ENCODE measurements at places on chromosomes 3 and 15.

GRCh38 chr3:108588601-108589000 lies 637 bp downstream of the CIP2A start:
- no peak for DNase-seq

GRCh38 chr15:71790081-71790480 lies 20.3 kb upstream of the NR2E3 start:
- DNase-seq: no peak

DNA sequence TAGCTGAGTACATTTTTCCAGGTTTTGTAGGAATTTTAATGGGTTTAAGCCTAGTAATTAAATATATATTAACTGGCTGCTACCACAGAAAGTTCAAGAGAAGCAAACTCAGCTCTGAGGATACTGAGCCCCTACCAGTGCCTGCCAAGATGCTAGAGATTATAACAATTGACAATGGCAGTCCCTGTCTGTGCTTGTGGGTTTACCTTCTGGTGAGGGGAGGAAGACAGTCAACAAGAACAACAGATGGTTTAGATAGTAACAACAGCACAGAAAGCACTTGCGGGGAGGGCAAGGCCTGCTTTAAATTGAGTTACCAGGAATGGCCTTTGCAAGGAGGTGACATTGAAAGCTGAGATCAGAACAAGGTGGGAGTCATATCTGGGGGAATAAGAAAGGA lies 56.6 kb upstream of the ARHGEF3 start:
- no peak for DNase-seq

DNA sequence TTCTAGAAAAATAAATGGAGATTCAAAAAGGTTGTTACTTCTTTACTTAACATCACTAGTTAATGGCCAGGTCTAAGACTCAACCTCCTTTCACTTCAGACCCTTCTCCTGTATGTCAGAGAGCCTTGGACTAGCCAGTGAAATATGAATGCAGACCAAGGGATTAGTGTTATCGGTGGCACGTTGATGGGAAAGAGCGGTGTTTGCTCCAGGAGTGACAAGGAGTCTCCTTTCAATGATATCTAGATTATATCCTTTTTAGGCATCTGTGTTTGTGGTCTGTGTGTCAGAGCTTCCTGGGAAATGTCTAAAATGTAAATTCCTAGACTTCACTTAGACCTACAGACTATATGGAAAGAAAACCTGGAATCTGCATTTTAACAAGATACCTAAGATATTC lies 658.0 kb upstream of the KCNMB2 start:
- DNase-seq: no peak

- no peak for DNase-seq
Measured at GRCh38 chr15:32643907-32644445, 2.5 kb downstream of the SCG5 start.

DNA sequence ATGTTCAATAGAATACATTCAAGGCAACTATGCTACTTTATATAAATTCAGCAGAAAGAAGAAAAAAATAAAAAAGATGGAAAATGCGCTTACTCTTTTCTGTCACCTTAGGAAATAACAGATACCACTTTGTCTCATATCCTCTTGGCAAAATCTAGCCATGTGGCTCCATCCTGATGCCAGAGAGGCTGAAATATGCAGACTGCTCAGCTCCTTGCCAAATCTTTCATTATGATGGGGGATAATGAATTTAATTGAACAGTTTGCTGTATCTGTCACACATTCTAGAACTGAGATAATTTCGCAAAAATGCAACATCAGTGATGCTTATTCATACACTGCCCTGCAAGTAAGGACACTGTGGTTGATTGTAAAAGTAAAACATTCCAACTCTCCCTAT lies 1081.5 kb downstream of the PLOD2 start:
- DNase-seq: no peak

DNA sequence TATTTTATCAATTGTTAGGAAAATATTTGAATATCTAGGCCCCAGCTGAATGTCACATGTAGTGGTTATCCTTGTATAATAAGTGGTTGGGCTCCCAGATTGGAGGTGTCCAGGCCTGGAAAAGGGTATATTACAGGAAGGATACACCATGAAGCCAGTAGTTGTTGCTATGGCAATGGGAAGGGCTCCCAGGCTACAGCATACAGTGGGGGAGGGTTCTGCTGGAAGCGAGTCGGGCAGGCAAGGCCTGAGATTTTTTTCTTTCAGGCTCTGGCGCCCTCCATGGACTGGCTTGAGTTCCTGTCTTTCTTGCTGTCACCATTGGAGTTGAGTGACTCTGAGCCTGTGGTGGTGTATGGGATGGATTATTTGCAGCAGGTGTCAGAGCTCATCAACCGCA lies 8.9 kb downstream of the ECE2 start:
- peak; percentile 78 for DNase-seq

GRCh38 chr3:94269763-94270162 lies 206.9 kb downstream of the NSUN3 start:
- DNase-seq: no peak

DNA sequence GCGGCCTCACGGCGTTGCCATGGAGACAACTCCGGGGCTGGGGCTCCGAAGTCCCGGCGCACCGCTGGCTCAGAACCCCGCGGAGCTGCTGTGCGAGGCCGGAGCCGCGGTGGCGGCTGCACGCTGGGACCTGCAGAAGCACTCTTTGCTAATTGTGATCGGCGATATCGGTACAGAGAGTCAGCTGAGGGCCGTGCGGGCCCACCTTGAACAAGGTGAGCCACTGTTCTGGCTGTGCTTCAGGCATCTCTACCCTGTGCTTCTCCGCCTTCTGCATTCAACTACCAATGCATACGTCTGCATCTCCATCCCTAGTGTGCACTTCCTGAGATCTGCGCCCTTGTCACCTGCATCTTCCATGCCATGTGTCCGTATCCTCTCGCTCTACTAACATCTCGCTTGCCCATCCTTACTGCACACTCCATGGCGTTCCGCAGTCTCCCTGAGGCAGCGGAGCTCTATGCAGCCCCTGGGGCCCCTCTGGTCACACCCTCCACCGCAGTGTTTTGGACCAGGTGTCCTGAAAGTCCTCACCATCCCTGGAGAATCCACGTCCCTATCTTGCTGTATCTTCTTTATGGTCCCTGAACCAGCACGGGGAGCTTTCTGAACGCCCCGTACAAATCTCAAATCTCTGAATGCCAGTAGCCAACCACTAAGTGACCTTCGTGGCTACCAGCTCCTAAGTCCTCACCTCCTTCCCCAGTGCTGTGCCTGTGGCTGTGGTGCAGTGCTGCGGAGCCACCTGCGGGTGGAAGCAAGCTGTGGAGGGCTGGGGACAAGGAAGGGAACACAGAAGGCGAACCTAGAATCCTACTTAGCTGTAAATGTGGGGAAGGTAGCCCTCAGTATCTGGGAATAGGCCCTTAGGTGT lies 6.2 kb upstream of the MAP1A start:
- no peak for DNase-seq

DNA sequence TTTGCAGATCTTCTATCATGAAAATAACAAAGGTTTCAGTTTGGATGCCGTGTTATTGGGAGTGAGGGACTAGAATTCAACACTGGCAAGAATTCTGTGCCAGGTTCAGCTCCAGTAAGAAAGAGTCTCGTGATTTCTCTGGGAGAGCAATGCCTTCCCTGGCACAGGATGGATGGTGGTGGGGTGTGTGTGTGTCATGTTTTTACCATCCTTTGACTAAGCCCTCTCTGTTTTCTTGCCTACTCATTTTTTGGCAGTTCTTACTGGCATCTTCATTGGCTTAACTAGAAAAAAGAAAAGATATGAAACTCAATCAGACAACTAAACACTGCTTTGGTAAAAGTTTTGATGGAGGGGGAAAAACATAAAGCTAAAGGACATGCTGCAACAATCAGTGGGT lies 86.6 kb downstream of the FMN1 start:
- DNase-seq: no peak

GRCh38 chr3:188323067-188323842 lies 169.3 kb downstream of the LPP start:
- no peak for DNase-seq

- no peak for DNase-seq
Measured at GRCh38 chr3:57068437-57069089, 8.1 kb downstream of the SPATA12 start.

DNA sequence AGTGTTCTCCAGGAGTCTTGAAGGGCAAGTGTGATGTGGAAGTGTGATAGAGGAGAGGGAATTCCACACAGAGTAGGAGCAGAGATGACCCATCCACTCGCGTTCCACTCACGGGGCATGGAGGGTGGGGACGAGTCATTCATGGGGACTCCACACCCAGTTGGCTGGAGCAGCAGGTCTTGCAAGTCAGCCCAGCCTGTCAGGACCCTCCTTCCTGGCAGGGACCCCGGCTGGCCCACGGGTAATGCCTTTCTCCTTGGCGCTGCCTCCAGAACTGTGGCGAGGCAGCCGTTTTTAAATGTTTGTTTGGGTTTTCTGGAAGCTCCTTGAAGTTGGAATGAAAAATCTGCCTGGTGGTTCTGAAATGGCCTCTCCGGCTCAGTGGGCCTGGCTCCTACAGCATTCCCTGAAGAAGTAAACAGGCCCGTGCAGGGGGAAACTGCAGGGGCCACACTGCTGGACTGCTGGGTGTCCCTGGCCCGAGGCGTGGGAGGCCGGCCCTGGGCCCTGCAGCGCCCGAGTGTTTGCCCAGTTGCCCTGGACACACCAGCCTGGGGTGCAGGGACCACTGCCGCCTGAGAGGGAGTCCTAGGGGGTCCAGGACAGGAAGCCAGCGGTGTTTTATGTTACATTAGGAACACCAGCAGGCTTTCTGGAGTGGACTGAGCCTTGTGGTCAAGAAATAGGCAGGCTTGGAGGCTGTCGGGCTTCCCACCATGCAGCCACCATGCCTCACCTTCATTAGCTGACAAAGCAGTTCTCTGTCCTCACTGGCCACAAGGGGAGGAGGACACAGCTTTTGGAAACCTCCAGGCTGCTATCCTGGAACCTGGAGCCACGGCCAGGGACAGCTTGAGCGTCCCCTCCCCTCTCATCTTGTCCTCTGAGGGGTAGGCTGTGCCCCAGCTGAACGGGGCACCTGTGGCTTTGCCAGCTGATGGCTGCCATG lies 61.3 kb downstream of the CEMIP start:
- no peak for DNase-seq

GRCh38 chr15:66644869-66645268 lies 57.2 kb upstream of the SMAD6 start:
- no peak for DNase-seq

- DNase-seq: peak; percentile 83
Measured at GRCh38 chr15:66619152-66619903, 53.5 kb upstream of the LCTL start.

DNA sequence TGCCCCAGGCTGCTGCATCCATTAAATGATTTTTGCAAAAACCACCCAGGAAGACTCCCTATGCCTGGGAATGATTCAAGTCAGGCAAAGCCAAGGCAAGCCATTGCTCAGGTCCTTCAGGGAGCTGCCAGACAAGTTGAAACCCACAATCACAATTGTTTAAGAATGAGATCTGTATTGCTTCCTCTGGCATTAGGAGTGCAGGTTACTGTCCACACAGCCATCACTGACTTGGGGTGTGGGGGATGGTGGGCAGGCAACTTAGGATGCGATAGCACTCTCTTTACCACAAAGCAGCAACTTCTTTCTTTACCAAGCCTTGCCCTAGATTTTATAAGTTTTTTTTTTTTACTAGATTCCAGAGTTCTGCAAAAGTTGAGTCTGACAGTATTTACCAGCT lies 15.0 kb upstream of the IL20RB start:
- DNase-seq: no peak

DNA sequence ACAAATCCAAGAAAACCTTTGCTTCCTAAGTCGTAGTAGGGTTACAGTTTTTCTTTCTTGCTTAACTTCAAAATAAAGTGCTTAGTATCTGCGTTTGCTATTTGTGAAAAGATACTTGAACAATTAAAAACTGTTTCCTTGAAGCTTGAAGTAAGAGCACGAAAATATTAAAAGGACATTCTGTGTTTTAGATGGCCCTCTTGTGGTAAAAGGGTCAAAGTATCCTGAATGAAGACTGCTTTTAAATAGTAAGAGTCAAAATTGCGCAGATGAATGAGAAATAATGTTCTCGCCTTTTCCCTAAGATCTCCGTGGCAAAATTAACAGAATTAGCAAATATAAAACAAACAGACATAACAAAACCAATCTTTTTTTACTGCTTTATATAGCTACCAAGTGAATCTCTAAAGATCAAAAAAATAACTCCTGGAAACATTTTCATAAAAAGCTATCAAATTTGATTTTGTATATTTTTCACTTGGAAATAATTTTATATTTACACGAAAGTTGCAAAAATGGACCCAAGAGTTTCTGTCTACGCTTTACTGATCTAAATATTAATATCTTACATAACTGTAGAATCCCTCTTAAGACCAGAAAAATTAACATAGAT lies 175.4 kb downstream of the MBNL1 start:
- peak; percentile 23 for DNase-seq

- peak; percentile 80 for DNase-seq
Measured at GRCh38 chr3:13655061-13655913, 106.4 kb downstream of the FBLN2 start.

DNA sequence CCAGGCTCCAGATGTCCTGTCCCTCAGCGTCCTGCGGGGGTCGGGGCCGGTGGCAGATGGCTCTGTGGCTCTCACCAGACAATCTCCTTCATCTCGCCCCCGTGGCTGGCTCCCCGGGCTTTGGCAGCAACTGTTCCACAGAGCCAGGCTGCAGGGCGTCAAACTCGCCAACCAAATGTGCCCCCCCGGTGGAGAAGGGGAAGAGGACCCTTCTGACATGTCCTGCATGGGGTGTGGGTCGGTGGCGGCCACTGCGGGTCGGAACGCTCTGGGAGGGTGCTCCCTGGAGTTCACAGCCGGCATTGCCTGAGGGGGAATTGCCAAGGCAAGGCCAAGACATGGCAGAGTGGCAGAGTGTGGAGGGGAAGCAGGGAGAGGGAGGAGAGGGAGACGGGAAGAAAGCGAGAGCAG lies 36.0 kb downstream of the BDH1 start:
- no peak for DNase-seq

- DNase-seq: peak; percentile 61
Measured at GRCh38 chr15:80418892-80419537, 14.8 kb downstream of the ARNT2 start.

- DNase-seq: no peak
Measured at GRCh38 chr3:20380295-20380694, 194.3 kb upstream of the SGO1 start.

DNA sequence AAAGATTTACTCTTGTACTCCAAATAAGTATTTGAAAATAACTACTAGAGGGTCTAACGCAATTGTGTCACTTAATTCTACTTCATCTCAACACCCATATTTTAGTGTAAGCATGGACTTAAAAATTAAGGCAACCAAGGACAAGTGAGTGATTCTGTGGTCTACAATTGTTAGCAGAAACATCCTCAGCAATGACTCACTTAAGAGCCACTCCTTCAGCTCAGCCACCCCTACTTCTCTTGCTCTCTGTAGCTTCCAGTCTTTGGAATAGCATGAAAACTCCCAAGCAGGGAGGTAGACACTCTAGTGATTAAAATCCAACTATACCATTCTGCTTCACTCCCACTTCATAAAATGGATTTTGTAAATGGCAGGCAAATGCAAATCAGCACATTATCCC lies 116.0 kb upstream of the LRRN1 start:
- no peak for DNase-seq

- DNase-seq: no peak
Measured at GRCh38 chr3:172133838-172134237, 94.5 kb downstream of the FNDC3B start.

GRCh38 chr15:43908516-43909050 lies 81.8 kb downstream of the WDR76 start:
- DNase-seq: no peak
